ENCODE measurements at places on chromosomes 6 and 20. TPM values are rescaled to one million over a fixed set of nuclear protein-coding genes. Genes with fewer than 3 reads are reported as not detected.

GRCh38 chr6:168385858-168386735 is 54.9 kb upstream of the SMOC2 start:
- H3K27me3 ChIP-seq, result no peaks in the 10 kb centered on the region
- H3K4me3 ChIP-seq, result no peak overlapping the region
- peaks cover under 1% of the 10 kb centered on the region for H3K36me3 ChIP-seq
- DNase-seq, result no peak
- H3K27ac ChIP-seq, result no peak overlapping the region

DNA sequence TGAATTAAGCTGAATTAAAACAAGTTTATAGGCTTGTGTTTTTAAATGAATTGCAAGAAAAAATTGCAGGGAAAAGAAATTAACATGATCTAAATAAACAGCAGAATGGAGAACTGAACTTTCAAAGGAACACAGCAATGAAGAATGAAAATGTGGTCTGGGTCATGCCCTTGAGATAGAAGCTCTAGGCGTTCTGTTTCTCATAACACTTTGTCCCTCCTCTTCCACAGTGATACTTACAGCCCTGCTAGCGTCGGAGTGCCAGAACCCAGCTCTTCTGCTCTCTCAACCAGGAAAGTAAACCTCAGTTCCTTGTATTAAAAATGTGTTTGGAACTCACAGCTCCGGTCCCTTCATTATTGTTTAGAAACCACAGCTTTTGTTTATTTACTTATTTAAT is 11.4 kb downstream of the HMGCLL1 start:
- H3K27ac ChIP-seq, result no peak overlapping the region
- H3K4me3 ChIP-seq, result no peak overlapping the region
- no peaks in the 10 kb centered on the region for H3K36me3 ChIP-seq
- H3K27me3 ChIP-seq, result peaks cover 12% of the 10 kb centered on the region

DNA sequence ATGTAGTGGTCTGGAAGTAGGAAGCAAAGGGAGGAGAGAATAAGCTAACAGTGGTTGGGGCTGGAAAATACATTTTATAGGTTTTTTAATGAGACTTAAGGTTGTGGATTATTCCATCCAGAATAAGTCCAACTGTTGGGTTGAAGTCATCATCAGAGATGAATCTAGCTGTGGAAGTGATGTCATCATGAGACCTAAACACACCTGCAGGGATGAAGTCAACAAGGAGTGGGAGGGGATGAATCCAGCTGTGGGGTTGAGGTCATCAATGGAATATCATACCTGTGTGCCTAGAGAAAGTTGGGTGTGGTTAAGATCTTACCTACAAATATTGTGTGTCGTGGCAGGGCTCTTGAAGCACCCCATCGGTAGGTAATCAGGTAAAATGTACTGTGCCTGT is 730.7 kb downstream of the RFPL4B start:
- H3K36me3 ChIP-seq, result no peaks in the 10 kb centered on the region
- H3K4me1 ChIP-seq, result no peaks in the 10 kb centered on the region
- no peak for DNase-seq
- H3K27ac ChIP-seq, result no peak overlapping the region

GRCh38 chr6:55497694-55498093 is 81.3 kb downstream of the HMGCLL1 start:
- H3K36me3 ChIP-seq, result no peaks in the 10 kb centered on the region
- H3K27me3 ChIP-seq, result no peaks in the 10 kb centered on the region
- H3K27ac ChIP-seq, result no peak overlapping the region
- DNase-seq, result no peak
- no peak overlapping the region for H3K4me3 ChIP-seq
- H3K4me1 ChIP-seq, result no peaks in the 10 kb centered on the region

The CDC40 gene
- total RNA-seq, result 24.5 TPM

Measured in Calu3 (cell line).